ENCODE measurements at places on chromosomes 16 and 17. TPM values are rescaled to one million over a fixed set of nuclear protein-coding genes. Genes with fewer than 3 reads are reported as not detected.

Gene ARMC7
- 17.3 TPM for total RNA-seq

Gene HOXB7
- not detected for total RNA-seq

Gene LIG3
- total RNA-seq, result 53.6 TPM

Gene HASPIN
- total RNA-seq, result 12.7 TPM

Gene EPX
- not detected for total RNA-seq

Gene CHST5
- total RNA-seq, result 0.29 TPM

Gene MCRIP1
- total RNA-seq, result 90.9 TPM

Gene LRRC75A
- 15.8 TPM for total RNA-seq

Gene SHCBP1
- total RNA-seq, result 35.1 TPM

Gene ACSM2A
- not detected for total RNA-seq

Gene GJC1
- total RNA-seq, result 16.4 TPM

Gene ICAM2
- not detected for total RNA-seq

Gene FBXL16
- total RNA-seq, result 7.5 TPM

Gene PSMC3IP
- total RNA-seq, result 20.3 TPM

Gene OXLD1
- total RNA-seq, result 46.7 TPM

Gene RAB26
- total RNA-seq, result 4.6 TPM

Gene GJD3
- not detected for total RNA-seq

Gene KRTAP2-2
- not detected for total RNA-seq

Gene FSCN2
- total RNA-seq, result 2.4 TPM

Gene PRR35
- total RNA-seq, result not detected

Gene TMIGD1
- not detected for total RNA-seq

Gene THOC6
- total RNA-seq, result 47.3 TPM

Gene FOXJ1
- total RNA-seq, result 0.26 TPM

Gene P2RX1
- not detected for total RNA-seq

Gene CCDC78
- total RNA-seq, result 3.3 TPM

Gene ACAP1
- total RNA-seq, result not detected

Gene C17orf78
- not detected for total RNA-seq

Gene PDPK1
- 18.9 TPM for total RNA-seq

Gene SRP68
- total RNA-seq, result 60.8 TPM

Gene KRTAP3-2
- not detected for total RNA-seq

Gene HOXB5
- total RNA-seq, result 0.40 TPM

Gene AOC3
- 0.26 TPM for total RNA-seq

Gene SPATA32
- not detected for total RNA-seq

Gene PDILT
- total RNA-seq, result not detected

Gene ITGA2B
- 3.1 TPM for total RNA-seq

Gene CXCL16
- total RNA-seq, result 38.7 TPM

Gene TBC1D3
- not detected for total RNA-seq

Gene SMIM36
- total RNA-seq, result not detected

Gene CFAP119
- 8.6 TPM for total RNA-seq

Gene PRSS8
- total RNA-seq, result 23.4 TPM

Gene CHRNE
- not detected for total RNA-seq

Gene MYH13
- total RNA-seq, result not detected

Gene MARCHF10
- not detected for total RNA-seq

Gene NME4
- 207 TPM for total RNA-seq

Gene FBXO39
- not detected for total RNA-seq

Gene DNAI2
- not detected for total RNA-seq

Gene PYDC1
- total RNA-seq, result not detected

Gene SLC16A5
- 1.2 TPM for total RNA-seq

Gene SENP3
- total RNA-seq, result 88.7 TPM

Gene OR1A1
- total RNA-seq, result not detected

Gene KRT17
- total RNA-seq, result 92.1 TPM

Gene ENO3
- 2.4 TPM for total RNA-seq

Gene GCGR
- not detected for total RNA-seq

Data from PC-3 (cell line).